ENCODE measurements at places on chromosomes 4 and X.
A peak's percentile ranks its signal among the peaks of the same experiment; 100 is the strongest.

- DNase-seq: no peak
These were observed 535.5 kb downstream of the MID1IP1 start for GRCh38 chrX:39336671-39337311.

- no peak for DNase-seq
These were observed 917 bp downstream of the PCDH18 start for GRCh38 chr4:137531168-137531985.

GRCh38 chrX:38929966-38930421 lies 128.7 kb downstream of the MID1IP1 start:
- DNase-seq: peak; percentile 65

DNA sequence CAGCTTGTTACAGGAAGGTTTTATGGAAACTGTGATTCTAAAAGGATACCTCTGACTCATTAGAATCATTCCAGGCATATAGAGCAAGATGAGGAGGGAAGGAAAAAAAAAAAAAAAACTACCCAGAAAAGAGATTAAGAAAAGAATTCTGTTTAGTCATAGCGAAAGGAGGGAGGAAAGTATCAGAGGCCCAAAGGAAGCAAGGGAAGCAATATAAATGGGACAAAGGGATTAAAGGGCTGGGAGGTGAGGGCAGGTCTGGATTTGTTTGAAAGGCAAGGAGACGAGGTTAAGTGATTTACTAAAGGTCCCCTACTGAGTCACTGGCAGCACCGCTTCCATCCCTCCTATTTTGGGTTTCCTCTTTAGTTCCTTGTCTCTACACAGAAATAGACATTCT lies 88.6 kb upstream of the IL1RAPL1 start:
- no peak for DNase-seq

DNA sequence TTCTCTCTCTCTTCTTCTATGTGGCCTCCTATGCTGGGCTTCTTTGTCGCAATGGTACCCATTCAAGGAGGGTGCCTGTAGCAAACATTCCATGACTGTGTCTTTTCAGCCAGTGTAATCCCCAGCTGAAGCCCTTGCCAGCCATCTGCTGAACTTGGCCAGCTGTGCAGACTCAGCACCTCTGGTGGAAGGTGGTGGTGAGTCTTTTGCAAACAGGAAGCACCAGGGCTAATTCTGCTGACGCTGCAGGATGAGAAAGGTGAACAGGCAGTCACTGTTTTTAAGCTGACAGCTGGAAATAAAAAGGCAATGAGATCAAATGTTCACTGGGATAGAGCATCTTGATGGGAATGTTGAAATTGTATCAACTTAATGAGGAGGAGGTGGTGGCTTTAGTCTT lies 298.7 kb upstream of the CLNK start:
- no peak for DNase-seq

DNA sequence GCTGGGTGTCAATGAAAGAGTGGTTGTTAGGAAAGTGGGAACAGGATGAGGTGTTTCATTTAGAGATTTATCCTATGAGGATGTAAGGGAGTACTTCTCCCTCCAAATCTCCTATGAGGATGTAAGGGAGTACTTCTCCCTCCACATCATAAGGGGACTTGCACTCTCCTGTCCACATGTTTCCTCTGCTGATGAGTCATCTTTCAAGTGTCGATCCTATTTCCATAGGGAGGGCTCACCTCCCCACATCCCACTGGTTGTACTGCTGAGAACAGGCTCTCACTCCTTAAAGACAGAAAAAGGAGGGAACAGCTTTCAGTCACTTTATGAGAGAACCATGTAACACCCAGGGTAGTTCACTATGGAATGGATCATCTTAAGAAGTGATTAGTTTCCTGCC lies 65.0 kb downstream of the INPP4B start:
- no peak for DNase-seq

GRCh38 chr4:74934016-74934831 lies 1.3 kb downstream of the PARM1 start:
- DNase-seq: peak; percentile 32

DNA sequence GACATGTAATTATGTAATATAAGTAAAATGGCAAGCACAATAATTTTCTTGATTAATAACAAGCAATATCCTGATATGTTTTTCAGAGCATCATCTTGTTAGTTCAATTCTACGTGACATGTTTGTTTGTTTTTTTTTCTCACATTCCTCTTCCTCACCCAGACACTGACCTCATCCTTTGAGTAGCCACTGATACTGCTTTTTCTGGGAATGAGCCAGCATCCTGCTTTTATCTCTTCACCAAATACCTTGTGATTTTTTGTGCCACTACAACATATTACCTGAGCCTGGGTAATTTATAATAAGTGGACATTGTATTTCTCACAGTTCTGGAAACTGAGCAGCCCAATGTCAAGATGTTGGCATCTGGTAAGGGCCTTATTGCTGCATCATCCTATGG lies 484.0 kb downstream of the NAF1 start:
- no peak for DNase-seq

- no peak for DNase-seq
These were observed 153.7 kb upstream of the GPR101 start for GRCh38 chrX:137187540-137187939.

GRCh38 chr4:866761-867390 lies 40.9 kb upstream of the CPLX1 start:
- DNase-seq: no peak

DNA sequence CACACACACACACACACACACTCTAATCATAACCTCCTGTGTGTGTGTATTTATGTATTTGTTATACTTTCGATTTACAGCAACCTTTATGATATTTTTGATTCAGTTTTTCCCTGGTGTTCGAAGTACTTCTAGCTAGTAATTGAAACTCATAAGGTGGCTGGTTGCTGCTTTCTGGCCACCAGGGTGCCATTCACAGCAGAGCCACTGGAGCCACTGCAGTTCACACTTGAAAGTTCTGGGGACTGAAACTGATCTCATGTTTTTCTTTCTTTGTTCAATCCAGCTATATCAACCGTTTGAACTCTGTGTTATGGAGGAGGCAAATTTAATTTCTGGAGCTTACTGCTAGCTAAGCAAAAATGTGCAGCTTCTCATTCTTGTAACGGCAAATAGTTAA lies 419.4 kb downstream of the ADGRL3 start:
- DNase-seq: no peak

All from AG08396 (cell line).